ENCODE measurements at places on chromosomes 11 and 22.

GRCh38 chr22:48209473-48210197 lies 1447.2 kb downstream of the TBC1D22A start:
- DNase-seq: no peak

DNA sequence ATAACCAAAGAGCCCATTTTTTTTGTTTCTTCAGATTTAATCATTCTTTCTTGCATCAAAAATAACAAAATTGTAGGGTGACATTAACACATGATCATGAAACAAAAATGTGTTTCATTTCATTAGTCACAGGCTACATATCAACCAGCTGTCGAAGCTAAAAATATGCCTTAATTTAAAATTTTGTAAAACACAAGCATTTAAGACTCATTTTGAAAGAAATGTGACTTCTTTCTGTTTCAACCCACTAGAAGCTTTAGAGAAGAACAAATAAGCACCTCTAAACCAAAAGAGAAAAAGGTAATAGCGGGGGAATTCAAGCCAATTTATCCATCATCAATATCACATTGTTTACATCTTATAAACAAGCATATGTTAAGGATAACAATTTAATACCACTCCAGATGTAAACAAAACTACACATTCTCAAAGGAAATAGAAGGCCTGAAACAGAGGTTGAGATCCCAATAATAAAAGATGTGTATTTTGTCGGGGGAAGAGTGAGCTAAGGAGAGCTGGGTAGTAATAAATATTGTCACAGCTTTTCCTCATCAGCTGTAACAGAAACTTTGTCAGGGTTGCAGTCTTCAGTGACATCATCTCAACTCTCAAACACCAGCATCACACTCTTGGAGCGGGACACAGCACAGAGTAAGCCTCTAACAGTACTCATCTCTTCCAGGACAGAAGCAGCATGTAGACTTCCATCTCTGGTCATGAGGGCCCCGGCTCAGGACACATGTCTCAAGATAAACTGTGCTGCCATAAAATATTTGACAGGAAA lies 42.0 kb downstream of the ALG9 start:
- DNase-seq: no peak

GRCh38 chr11:2766166-2766565 lies 66.4 kb upstream of the KCNQ1OT1 start:
- DNase-seq: no peak

GRCh38 chr11:87154246-87154645 lies 116.5 kb downstream of the TMEM135 start:
- no peak for DNase-seq
